ENCODE measurements at places on chromosomes 7 and 10.
A peak's percentile ranks its signal among the peaks of the same experiment; 100 is the strongest.

DNA sequence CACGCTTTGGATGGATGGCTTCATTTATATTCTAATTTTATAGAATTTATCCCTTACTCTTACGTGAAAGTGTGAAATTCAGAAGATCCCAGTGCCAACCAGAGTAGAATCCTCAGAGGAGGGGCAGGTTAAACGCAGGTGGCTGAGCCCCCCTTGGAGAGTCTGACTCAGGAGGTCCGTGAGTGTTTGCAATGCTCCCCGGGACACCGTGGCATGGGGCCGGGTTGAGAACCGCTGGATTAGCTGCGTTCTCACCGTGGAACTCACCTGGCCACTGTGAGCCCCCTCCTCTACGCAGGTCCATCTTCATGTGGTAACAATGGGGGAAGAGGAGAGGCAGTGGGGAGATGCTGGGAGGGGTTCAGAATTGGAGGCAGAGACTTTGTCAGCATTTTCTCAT lies 638.0 kb upstream of the MKI67 start:
- no peak for DNase-seq

- DNase-seq = no peak
These were observed 127.9 kb upstream of the NRBF2 start for GRCh38 chr10:63005246-63005645.

GRCh38 chr7:140345426-140345825 lies 52.9 kb downstream of the SLC37A3 start:
- no peak for DNase-seq

DNA sequence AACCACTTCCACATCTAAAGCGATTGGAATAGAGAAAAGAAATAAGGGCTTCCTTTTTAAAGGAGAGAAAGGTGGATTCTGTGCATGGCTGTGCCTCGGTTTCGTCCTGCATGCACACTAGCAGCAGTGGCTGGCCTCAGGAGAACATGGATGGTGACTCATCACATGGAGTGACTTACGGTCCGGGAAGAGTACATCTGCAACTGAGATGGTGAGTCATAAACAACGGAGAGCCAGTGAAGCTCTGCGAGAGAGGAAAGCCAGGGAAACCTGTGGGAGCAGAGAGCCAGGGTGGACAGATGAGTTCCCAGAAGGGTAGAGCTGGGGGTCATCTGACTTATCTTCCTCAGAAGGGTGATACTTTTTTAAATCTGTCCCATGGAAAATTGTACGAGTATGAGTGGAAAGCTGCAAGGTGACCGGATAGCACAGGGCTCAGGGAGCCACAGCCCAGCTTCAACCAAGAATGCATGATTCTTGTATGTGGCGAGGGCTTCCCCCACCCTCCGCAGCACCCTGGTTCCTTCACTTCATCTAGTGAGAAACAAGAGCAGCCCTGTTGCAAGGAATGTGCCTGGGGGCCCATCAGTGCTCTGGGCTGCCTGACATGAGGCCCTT lies 259.1 kb downstream of the KLF6 start:
- DNase-seq = peak; percentile 98

GRCh38 chr10:78258323-78259030 lies 224.8 kb downstream of the RPS24 start:
- DNase-seq = no peak

- DNase-seq = peak; percentile 7
These were observed 694.1 kb downstream of the ANKRD7 start for GRCh38 chr7:118918556-118918955.

DNA sequence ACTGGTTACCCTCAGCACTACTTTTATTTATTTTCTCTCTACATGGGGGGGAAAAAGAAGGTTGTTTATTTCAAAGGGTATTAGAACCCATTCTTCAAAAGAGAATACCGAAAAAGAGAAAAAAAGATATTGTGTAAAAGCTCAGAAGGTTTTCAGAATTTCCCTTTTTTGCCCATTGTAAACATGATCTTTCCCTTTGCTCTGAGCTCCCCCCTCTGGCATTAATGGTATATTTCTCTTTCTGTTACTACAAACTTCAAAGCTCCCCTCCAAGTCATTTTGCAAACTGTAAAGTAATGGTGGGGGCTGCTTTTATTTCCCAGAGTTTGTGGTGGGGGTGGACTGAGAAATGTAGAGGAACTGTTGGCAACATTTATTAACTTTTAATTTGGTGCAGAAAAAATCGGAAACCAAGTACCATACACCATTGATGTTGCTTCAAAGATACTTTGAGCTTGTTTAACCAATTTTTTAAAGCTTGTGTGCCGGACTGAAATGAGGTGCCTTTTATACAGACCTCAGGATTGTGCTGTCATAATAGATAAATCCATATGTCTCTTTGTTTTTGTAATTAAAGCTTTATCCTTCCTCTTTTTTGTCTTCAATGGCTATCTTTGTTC lies 181.5 kb downstream of the EXOC4 start:
- DNase-seq = no peak

DNA sequence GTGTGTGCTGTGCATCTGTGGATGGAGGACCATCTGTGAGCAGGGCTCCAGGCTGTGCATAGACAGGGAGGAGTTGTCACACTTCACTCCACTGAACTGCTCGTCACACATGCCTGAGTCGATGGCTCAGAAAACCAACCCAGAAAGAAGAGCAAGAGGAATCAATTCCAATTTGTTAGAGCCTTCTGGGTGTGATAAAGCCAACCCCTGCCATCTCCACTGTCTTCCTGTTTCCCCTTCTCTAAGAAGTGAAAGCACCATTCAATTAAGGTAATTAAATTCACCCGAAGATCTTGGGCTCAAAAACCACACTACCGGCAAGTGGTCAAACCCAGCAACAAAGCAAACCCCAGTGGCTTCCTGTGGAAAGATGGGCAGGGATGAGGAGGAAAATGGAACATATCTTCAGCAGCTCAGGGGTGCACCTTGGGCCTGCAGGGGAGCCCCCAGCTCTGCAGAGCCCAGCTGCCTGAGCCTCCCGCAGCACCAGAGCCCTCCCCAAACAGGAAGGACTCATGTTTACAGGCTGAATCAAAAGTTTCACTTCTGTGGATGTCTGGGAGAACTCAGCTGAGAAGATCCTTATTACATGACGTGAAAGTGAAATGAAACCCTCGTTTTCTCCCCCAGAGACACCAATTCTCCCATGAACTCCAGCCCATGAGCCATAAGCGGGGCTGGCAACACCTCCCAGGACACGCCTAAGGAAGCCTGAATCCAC lies 10.9 kb downstream of the C10orf71 start:
- no peak for DNase-seq

GRCh38 chr7:131326576-131326975 lies 1.1 kb upstream of the MKLN1 start:
- DNase-seq = no peak

DNA sequence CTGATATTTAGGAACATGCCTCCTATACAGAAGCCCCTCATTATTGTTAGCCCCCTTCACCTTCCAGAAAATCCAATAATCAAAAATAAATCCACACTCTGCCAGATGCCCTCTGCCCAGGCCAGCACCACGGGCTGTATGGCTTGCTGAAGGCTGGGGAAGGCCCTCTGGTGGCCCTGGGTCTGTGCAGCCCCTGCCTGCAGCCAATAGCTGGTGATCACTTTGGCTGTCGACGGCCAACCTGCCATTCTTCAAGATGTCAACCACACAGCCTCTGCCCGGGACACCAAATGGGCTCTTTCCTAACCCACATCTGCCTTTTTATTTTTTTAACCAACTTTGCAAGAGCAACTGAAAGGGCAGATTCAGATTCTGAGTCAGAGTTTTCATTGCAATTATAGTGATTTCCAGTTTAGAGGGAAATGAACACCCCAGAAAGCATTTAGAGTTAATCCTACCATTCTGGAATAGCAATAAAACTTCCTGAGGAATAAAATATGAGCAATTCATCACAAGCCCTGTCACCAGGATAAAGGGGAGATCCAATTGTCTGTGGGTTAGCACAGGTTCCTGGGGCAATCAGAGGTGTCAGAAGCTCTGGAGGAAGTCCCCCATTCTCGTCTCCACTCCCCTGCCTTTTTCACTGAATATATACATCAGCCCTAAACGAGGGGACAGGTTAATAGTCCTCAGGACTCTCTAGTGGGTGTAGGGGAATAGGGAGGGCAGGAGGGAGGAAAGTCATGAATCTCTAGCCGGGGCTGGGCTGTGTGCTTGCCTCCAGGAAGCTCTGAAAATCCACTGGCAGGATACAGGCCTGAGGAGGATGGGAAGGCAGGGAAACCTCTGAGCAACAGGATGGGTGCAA lies 211.3 kb downstream of the GRID1 start:
- DNase-seq = no peak

DNA sequence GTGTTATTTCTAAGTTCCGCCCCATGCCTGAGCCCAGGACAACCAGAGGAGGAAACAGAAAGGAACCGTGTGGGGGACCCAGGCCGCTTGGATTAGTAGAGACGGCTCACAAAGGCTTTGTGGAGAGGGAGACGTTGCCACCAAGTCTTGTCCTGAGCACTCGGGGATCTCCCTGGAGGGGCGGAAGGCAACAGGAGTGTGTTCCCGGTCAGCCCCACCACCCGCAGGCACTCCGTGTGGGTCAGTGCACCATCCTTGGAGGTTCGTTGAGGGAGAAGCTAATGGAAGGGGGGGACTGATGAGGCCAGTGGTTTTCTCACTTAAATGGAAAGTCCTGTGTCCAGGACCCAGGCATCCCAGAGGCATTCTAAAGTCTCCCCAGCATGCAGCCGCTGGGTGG lies 26.7 kb upstream of the EN2 start:
- DNase-seq = no peak

- no peak for DNase-seq
These were observed 31.3 kb upstream of the INSYN2A start for GRCh38 chr10:127227663-127228062.

DNA sequence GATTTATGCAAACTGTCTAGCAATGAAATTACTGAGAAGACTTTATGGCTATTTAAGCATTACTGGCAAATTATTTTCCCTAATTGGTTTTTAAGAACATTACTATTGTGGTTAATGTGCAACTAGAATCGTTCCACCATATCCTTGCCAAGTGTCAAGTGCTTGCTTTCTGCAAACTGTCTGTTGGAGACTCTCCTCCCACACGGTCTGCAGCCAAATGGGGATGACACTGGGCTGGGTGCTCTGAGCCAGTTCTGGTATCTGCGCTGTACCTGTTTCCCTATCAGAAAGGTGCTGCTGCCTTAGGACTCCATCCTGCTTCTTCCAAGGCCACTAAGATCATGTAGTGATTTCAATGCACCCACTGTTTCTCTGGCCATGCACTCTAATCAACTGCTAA lies 110.4 kb downstream of the RAMP3 start:
- DNase-seq = no peak

- DNase-seq = no peak
These were observed 34.4 kb upstream of the CABCOCO1 start for GRCh38 chr10:61628151-61628874.

DNA sequence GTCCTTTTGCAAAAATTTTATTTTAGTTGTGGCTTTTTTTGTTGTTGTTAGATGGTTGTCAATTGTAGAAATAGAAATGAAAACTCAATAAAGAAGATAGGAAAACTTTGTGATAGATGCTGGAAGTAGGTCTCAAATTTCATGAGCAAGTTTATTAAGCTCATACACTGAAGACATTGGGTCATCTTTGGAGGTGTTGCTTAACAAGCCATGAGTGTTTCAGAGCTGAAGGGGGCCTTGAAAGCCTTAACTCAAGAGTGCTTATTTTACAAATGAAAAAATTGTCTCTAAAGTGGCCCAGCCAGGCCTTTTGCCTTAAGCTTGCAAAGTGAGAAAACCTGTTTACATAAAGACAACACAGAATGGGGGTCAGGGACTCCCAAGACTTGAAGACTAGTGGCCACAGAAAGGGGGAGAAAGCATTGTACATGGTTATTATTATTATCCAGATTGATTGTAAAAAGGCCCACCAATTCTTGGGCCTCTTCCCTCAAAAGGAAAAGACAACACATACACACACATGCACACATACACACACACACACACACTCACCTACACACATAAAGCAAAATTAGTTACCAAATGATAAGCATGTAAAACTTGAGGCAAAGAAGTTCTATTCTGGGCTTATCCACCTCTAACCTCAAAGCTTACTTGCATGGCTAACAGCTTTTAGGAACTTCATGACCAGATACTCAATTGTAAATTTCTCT lies 49.7 kb upstream of the GLCCI1 start:
- no peak for DNase-seq

DNA sequence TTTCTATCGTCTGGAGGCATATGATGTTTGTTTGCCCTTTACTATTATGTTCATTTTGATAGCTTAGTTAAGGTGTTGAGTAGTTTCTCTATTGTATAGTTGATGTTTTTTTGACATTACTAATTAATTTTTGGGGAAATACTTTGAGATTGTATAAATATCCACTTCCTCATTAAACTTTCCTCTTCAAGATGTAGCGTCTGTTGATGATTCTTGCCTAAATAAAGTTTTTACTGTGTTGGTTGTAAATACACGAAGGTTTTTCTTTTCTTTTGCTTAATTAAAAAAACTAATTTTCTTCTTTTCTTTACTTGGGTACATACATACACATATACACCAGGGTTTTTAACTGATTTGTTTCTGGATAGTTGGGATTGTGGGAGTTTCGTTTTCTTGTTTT lies 8.5 kb downstream of the KMT2E start:
- no peak for DNase-seq

GRCh38 chr10:380313-380940 lies 245.2 kb downstream of the ZMYND11 start:
- DNase-seq = no peak

DNA sequence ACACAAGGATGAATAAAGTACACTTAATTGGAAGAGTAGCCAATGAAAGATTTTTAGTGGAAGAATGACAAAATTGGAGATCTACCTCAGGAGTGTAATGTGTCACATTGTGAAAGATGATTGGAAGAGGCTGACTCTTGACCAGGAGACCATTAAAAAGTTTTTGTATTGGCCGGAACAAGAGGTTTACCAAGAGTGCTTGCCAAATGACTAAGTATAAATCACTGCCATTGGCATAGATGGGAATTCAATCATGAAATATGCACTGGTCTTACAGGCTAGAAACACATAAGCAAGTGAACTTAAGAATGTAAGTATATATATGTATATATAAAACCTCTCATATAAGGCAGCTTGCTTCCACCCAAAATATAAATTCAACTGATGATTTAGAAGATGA lies 58.7 kb upstream of the TFEC start:
- DNase-seq = no peak

GRCh38 chr7:134388336-134389019 lies 70.4 kb downstream of the AKR1B1 start:
- no peak for DNase-seq

DNA sequence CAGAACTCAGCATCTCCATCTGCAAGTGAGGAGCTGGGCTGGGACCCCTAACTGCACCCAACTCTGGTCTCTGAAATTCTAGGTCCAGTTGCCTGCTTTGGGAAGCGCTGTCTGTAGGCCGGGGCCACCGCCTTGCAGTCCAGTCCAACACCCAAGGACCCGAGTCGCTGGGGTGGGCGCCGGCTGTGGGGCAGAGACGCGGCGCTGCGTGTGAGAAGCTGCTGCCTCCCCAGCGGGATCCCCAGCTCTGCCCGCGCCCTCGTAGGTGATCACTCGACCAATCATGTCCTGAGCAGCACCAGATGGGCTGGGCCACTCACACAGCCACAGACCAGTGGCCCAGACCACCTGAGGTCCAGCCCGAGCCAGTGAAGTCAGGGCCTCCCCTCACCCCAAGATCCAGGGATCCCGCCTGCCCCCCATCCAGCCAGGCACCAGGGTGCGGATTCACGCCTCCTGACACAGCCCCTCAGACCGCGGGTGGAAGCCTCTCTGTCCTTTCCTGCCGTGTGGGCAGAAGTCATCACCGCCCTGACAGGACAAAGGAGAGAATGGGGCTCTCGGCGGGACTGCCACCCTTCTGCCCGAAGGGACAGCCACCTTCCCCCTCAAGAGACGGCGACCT lies 67.4 kb upstream of the ADGRA1 start:
- DNase-seq = no peak

Data from kidney epithelial cell (primary cell).